Right cardiac atrium (tissue), 5 donors: ENCODE measurements at places on chromosomes 13 and 19.

- DNase-seq, result no peak
These were observed 36.2 kb downstream of the CLDN10 start for GRCh38 chr13:95588721-95589120.

DNA sequence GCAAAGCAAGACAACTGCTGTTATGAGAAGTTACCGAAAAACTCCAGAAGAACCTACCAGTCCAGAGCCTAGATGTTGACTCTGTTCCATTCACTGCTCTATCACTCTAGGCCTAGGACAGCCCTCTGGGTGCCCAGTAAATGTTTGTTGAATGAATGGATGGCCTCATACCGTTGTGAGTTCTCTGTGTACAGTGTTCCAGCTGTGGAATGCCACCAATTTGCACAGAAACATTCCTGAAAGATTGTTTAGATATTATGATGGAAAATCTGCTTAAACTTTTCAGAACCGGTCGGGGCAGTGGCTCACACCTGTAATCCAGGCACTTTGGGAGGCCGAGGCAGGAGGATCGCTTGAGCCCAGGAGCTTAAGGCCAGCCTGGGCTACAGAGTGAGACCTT, 1.3 kb upstream of the FBL start:
- no peak for DNase-seq

GRCh38 chr19:3132971-3133792, 2.7 kb upstream of the GNA15 start:
- peak; percentile 75 for DNase-seq

GRCh38 chr19:18117364-18117691, 19.8 kb downstream of the MAST3 start:
- DNase-seq, result no peak

- DNase-seq, result no peak
These were observed 120.7 kb upstream of the SOX1 start for GRCh38 chr13:111946214-111946613.

GRCh38 chr13:111282997-111283396, 37.4 kb upstream of the TEX29 start:
- DNase-seq, result peak; percentile 62

- peak; percentile 74 for DNase-seq
These were observed 13.6 kb downstream of the C19orf25 start for GRCh38 chr19:1465191-1466016.

GRCh38 chr13:69373747-69374425, 733.7 kb upstream of the ATXN8OS start:
- DNase-seq, result no peak

DNA sequence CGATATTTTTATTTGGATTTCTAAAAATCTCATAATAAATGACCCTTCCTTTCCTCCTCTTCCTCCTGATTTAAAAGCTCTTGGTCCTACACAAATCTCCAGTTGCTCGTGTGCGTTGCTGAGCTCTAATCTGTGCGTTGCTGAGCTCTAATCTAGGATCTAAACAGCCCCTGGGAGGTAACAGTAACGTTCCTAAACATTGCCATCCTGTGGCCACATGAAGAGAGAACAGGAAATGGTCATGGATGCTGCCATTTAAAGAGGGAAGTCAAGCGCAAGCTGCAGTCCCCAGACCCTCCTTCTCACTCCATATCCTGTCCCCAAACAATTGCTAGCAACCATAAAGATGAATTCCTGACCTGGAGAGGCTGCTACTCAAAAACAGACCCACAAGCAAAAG, 170.8 kb downstream of the NUFIP1 start:
- DNase-seq, result no peak

- no peak for DNase-seq
These were observed 161.9 kb downstream of the B3GLCT start for GRCh38 chr13:31361673-31362072.

GRCh38 chr19:45358213-45358792, 12.1 kb downstream of the ERCC2 start:
- no peak for DNase-seq

DNA sequence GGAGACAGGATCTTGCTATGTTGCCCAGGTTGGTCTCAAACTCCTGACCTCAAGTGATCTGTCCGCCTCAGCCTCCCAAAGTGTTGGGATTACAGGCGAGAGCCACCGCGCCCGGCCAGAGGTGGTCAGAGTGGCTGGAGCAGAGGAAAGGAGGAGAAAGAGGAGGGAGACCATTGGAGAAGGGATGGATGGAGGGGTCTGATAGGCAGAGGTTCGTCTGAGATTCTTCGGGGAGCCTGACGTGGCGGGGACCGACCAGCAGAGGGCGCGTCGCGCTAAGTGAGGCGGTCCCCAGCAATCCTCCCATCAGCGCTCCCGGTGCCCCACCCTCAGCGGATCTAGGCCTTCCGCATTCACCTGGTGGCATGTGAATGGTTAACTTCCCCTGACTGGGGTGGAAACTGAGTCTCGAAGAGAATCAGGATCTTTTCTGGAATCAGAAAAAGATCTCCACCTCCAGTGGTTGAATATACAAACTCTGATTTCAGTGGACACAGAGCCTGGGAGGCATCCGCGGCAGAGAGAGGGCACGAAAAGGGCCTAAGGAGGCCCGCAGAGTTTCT, 8.8 kb downstream of the GTPBP3 start:
- peak; percentile 78 for DNase-seq

DNA sequence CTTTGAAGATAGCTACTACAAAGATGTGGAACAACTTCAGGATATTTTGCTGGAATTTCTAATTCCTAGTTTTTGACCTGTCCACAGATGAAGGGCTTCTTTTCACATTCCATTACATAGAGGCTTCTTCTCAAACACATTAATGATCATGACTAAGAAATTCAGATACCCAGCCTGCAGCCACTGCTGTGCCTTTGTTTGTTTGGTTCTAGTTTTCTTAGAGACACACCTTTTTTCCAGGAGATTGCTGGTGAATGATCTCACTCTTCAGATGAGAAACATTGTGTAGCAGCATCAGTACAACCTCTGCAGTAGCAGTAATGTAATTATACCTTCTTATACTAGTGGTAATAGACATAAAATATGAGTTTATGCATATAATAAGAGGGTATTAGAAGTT, 5.0 kb downstream of the TDRD3 start:
- no peak for DNase-seq

- DNase-seq, result no peak
These were observed 71.2 kb upstream of the GTF3A start for GRCh38 chr13:27353166-27353583.

GRCh38 chr13:112124141-112124540, 57.2 kb downstream of the SOX1 start:
- no peak for DNase-seq

GRCh38 chr13:59846845-59847620, 316.7 kb downstream of the DIAPH3 start:
- no peak for DNase-seq

GRCh38 chr13:36954542-36954941, 34.5 kb upstream of the SMAD9 start:
- no peak for DNase-seq

- DNase-seq, result peak; percentile 91
These were observed 885 bp downstream of the TGFB1 start for GRCh38 chr19:41352609-41353465.

DNA sequence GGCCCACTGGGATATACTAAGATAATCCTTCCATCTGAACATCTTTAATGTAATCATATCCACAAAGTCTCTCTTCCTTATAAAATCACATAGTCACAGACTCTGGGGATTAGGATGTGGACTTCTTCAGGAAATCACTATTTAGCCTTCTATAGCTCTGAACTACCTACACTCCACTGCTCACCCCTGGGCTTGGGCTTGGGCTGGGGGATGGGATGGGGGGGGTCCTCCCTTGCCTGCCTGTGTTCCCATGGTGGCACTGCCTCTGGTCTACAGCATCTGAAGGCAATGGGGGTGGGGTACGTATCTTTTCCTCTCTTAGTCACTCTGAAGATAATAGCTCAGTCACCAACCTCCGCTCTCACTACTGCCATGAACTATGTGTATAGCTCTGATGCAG, 67.8 kb upstream of the SERTM1 start:
- DNase-seq, result no peak

- DNase-seq, result no peak
These were observed 1.1 kb downstream of the CYP2S1 start for GRCh38 chr19:41194157-41194552.

GRCh38 chr13:41216160-41216559, 21.8 kb upstream of the KBTBD7 start:
- no peak for DNase-seq
